ENCODE measurements at places on chromosomes 2 and 18. TPM values are rescaled to one million over a fixed set of nuclear protein-coding genes. Genes with fewer than 3 reads are reported as not detected.

SERPINB3 gene
- total RNA-seq, result not detected

CD28 gene
- 124 TPM for total RNA-seq

EVX2 gene
- total RNA-seq, result not detected

FAM228A gene
- not detected for total RNA-seq

ST6GAL2 gene
- not detected for total RNA-seq

SULT1C2 gene
- total RNA-seq, result not detected

DNA sequence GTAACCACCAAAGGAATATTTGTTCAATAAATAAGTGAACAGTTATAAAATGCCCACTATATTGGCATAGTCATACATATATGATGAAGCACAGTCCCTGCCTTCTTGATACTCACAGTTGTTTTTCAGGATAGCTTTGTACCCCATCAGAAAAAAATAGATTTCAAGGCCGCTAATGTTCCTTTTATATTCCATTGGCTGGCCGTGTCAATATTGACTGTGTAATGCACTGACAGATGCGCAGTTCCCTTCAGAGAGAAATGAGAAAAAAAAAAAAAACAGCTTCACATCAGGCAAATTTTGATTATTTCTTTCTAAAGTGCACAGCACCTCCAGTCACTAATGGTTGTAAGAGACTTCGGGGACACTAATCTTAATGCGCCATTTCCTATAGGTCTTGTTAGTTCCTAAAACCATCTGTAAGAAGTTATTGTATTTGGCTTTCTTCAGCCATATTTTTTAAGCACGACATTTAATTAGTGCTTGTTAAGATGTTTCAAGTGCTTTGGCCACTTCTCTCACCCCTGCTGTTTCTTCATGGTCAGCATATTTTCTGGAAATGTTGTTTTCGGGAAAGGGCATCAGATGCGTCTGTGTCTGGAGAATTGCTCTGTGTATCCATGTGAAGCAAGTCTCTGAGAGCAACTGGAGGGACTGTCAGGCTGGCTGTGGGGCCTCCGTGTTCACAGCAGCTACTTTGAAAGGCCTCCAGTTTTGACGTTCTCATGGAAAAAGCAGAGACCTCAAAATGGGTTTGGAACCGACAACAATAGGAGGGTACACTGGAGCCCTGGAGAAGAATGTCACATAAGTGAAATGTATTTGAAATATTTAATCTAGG, 378.3 kb downstream of the MTX2 start:
- no peak for DNase-seq

GRCh38 chr2:2597712-2598111, 266.6 kb upstream of the MYT1L start:
- DNase-seq, result no peak

GRCh38 chr2:139201516-139201915, 421.3 kb upstream of the NXPH2 start:
- DNase-seq, result no peak

Data from activated T-cell treated with anti-CD3 and anti-CD28 coated beads, Interleukin-2, amount 50 U/mL, for 4 hours (primary cell).